Endodermal cell (in vitro differentiated cells): ENCODE measurements at places on chromosomes 11 and 22. TPM values are rescaled to one million over a fixed set of nuclear protein-coding genes. Genes with fewer than 3 reads are reported as not detected.

- DNase-seq, result no peak
Measured at GRCh38 chr11:80722629-80723028, 1281.8 kb upstream of the TENM4 start.

- no peak for DNase-seq
Measured at GRCh38 chr11:71385091-71385490, 63.1 kb downstream of the DHCR7 start.

DNA sequence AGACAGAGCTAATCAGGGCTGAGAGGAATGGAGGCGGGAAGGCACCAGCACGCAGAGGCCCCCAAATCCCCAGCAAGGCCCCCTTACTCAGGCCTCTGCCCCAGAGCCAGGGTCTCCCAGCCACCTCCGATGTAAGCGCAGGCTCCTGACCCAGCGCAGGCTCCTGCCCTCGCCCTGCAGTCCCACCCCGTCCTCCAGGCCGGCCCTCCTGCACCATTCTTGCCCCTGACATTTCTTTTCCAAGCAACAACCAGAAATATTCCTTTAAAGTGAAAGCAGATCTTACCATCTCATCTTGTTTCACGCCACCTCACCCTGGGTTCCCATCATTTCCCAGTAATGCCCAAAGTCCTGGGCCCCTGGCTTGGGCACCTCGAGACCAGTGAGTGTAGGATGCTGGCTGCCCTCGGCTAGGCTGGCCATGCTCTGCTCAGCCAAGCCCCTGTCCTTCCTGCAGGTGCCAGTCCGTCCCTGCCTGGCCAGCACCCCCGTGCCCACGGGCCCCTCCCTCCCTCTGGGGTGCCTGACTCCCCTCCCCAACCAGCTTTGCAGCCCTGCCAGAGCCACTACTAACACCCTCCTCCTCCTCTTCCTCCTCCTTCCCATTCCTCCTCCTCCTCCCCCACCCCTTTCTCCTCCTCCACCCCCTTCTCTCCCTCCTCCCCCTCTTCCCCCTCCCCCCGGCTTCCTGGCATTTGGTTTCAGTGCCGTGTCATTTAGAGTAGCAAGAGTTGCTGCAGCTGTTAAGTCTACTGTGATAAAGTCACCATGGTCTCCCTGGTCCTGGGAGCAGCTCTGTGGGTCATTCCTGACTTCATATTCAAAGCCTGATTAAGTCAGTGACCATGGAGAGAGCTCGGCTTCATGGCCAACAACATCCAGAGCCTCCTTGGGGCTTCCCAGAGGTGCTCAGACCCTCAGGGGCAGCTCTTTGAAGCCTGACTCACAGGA is 78.7 kb downstream of the PIWIL3 start:
- peak; percentile 83 for DNase-seq

The DUSP8 gene
- 7.0 and 7.5 TPM in 2 replicates for total RNA-seq

The SCGB1D2 gene
- total RNA-seq, result not detected in 3 replicates
